ENCODE measurements at places on chromosomes 1 and 21. TPM values are rescaled to one million over a fixed set of nuclear protein-coding genes. Genes with fewer than 3 reads are reported as not detected.

DNA sequence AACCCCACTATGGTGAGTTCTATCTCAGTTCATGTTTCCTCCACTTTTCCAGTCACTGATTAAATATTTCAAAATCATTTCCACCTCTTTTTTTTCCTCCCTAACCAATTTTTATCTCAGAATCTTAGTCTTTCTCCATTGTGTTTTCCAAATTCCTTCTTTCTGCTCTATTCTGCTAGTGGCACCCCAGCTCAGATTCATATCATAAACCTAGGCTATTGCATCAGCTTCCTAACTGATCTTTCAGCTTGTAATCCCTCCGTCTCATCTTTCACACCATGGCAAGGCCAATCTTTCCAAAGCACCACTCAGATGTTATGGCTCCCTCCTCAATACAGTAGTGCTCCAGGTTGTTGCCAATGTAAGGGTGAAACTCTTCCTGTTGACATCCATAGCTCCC is 631.9 kb downstream of the PLPP3 start:
- no peaks in the 10 kb centered on the region for H3K4me1 ChIP-seq
- DNase-seq = no peak
- no peaks in the 10 kb centered on the region for H3K36me3 ChIP-seq
- no peak overlapping the region for H3K27ac ChIP-seq
- H3K4me3 ChIP-seq = no peak overlapping the region
- H3K27me3 ChIP-seq = no peaks in the 10 kb centered on the region

AMPD1 gene
- not detected for total RNA-seq

DNA sequence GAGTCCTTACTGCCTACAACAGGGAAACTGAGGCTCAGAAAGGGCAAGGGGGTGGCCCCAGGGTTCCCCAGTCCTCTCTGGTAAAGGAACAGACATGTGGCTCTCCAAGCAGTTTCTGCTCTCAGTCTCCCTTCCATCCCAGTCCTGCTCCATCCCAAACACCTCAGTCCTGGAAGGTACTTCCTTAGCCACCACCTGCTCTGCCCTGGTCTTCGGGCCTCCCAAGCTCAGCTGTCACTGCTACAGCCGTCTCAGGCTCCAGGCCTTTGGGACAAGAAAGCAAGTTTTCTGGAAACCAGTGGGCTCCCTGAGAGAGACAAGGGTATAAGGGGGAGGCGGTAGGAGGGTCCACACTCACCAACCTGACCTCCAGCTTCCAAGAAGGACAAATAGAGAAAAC is 23.1 kb upstream of the ADGRB2 start:
- no peak overlapping the region for H3K27ac ChIP-seq
- H3K4me1 ChIP-seq = no peaks in the 10 kb centered on the region
- no peaks in the 10 kb centered on the region for H3K27me3 ChIP-seq
- no peak for DNase-seq

MAEL gene
- not detected for total RNA-seq

DNA sequence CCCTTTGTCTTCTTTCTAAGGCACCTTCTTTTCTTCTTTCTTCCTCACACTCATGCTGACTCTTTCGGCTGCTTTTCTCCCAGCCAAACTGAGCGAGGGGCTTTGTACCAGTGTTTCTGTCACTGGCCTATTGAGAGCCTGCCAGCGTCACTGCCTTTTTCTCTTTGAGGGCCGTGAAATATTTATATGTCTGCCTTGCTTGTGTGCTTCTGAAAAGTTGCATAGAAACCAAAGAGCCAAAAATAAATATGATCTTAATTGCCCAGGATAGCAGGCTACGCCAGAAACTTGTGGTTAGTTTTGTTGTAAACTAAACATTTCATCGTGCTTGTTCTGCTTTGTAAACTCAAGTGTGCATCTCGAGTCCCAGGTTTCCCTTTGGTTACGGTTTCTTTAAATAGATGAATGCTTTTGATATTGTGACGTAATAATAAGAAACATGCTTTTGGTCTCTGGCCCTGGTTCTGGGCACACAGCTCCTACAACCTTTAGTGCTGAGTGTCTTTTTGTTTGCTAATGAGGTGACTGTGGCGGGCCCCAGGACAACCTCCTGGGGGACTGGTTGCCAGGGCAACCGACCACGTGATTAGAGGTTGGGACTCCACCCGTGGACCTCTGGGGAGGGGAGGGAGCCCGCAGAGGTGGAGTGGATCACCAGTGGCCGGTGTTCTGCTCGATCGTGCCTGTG is 10.8 kb downstream of the SLC37A1 start:
- no peaks in the 10 kb centered on the region for H3K27me3 ChIP-seq

LRRC71 gene
- total RNA-seq = not detected

DNA sequence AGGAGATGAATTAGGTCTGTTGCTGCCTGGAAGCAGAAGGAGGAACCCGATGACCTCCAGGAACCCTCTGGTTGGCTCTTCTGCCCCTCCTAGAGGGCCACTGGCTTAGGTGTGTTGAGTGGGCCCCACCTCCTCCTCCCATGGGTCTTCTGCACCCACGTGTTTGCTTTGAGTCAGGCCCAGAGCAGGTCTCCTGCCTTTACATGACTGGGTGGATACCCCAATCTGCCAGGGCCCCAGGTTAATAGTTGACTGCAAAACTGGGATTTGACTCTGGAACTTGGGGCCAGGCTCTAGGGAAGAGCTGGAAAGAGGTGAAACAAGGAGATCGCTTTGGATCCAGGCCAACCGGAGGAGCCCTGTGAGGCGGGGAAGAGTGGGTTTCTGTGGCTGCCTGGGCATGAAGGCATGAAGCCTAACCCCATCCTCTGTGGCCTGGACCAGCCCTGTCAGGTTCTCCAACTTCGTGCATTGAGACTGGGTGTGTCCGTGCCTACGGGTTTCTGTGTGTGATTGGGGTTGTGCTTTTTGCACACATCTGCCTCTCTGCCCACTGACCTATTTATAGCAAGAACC is 7.8 kb upstream of the LAD1 start:
- DNase-seq = no peak
- no peaks in the 10 kb centered on the region for H3K4me1 ChIP-seq
- H3K4me3 ChIP-seq = no peak overlapping the region
- no peak overlapping the region for H3K27ac ChIP-seq
- no peaks in the 10 kb centered on the region for H3K27me3 ChIP-seq
- no peaks in the 10 kb centered on the region for H3K36me3 ChIP-seq

- no peaks in the 10 kb centered on the region for H3K36me3 ChIP-seq
- DNase-seq = no peak
- H3K4me3 ChIP-seq = no peak overlapping the region
- peak overlapping the region; percentile 64 for H3K27ac ChIP-seq
- no peaks in the 10 kb centered on the region for H3K27me3 ChIP-seq
These were observed 11.5 kb downstream of the PLEKHA6 start for GRCh38 chr1:204348242-204348641.

DNA sequence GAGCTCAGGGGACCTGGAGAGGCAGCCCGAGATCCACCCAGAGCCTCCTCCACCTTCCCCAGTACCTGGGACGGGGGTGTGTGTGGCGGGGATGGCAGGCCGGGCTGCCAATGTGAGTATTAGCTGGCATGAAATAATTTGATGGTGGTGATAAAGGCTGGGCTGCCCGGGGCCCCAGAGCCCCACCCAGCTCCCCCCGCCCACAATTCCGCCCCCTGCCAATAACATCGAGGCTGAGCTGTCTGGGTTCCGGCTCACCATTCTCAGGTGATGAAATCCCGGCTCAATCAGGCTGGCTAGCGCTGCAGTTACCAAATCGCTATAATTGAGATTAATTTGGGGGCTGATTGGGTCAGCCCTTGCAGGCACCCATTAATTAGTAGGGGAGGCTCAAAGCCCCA is 103.8 kb upstream of the CASZ1 start:
- no peaks in the 10 kb centered on the region for H3K36me3 ChIP-seq
- no peak overlapping the region for H3K27ac ChIP-seq
- no peak for DNase-seq
- H3K4me3 ChIP-seq = no peak overlapping the region

- H3K4me3 ChIP-seq = peak overlapping the region; percentile 75
- H3K36me3 ChIP-seq = no peaks in the 10 kb centered on the region
- no peak for DNase-seq
- peak overlapping the region; percentile 92 for H3K27ac ChIP-seq
- H3K27me3 ChIP-seq = no peaks in the 10 kb centered on the region
These were observed 2.6 kb downstream of the AHDC1 start for GRCh38 chr1:27601321-27601770.

NPL gene
- 3.4 TPM for total RNA-seq

DNA sequence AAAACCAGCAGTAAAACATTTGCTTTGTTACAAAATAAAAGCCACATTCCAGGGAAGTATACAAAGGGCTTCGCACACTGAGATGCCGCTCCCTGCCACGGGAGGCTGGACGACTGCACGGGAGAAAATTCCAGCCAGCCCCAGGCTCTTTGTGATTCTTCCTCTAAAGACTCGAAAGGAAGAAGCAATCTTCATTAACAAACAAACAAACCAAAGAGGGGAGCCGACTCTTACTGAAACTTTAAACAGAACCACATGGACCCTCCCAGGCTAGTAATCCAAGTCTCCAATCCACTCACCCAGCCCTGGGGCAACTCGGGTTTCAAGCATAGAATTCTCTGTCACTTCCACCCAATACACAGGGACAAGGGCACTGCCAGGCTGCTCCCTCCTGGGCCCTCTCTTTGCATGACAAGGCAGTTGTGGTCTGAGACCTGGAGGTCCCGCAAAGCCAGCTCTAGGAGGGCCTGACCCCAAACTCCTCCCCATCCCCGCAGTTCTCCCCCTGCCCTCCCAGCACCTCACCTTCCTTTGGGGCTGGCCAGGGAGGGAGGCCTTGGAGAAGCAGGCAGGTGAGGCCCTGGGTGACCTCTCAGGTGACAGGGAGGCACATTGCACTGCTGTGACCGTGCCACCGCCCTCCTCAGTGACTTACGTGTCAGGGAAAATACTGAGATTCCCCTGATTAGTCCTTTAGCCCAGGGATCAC is 26.6 kb upstream of the COL18A1 start:
- peak; percentile 20 for DNase-seq
- no peak overlapping the region for H3K4me3 ChIP-seq
- H3K4me1 ChIP-seq = no peaks in the 10 kb centered on the region
- H3K27me3 ChIP-seq = no peaks in the 10 kb centered on the region

- no peaks in the 10 kb centered on the region for H3K36me3 ChIP-seq
- no peaks in the 10 kb centered on the region for H3K27me3 ChIP-seq
- DNase-seq = no peak
- no peak overlapping the region for H3K27ac ChIP-seq
- peaks cover 3% of the 10 kb centered on the region for H3K4me1 ChIP-seq
These were observed 31.7 kb upstream of the KHDRBS1 start for GRCh38 chr1:31981972-31982371.

UAP1 gene
- 108 TPM for total RNA-seq

DNA sequence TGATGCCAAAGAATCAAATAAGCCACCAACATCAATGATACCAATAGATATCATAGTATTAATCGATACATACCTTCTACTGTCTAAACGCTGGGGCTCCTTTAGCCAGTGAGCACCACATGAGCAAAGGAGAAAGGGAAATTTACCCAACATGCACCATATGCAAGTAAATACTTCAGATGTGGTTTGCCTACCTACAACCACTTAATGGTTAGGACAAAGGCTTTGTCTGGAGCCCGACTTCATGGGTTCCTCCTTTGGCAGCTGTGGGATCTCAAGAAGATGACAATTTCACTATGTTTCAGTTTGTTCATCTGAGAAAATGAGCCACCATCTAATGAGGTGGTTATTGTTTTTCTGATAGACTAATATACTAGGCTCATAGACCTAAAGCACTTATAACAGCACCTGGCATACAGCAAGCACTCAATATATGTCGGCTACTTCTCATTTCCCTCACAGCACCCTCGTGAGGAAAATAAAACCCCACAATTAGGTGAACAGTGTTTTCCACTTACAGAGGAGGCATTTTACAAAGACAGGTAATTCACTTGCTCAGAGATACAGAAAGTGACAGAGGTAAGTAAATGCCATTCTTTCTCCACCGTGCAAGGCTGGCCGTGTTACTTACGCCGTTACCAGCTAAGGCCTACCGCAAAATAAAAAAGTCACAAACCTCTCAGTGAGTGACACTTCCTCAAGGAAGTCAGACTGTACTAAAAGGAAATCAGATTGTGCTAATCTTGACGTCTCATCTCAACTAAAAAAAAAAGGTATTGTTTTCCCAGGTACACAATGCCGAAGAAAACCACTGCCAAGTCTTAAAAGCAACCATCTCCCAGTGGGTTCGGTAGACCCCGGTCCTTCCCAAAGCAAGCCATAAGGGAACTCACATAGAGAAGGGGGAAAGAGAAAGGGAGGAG is 1.6 kb downstream of the TTC13 start:
- H3K4me1 ChIP-seq = peaks cover 1% of the 10 kb centered on the region
- no peak overlapping the region for H3K4me3 ChIP-seq
- no peak overlapping the region for H3K27ac ChIP-seq
- no peak for DNase-seq

DNA sequence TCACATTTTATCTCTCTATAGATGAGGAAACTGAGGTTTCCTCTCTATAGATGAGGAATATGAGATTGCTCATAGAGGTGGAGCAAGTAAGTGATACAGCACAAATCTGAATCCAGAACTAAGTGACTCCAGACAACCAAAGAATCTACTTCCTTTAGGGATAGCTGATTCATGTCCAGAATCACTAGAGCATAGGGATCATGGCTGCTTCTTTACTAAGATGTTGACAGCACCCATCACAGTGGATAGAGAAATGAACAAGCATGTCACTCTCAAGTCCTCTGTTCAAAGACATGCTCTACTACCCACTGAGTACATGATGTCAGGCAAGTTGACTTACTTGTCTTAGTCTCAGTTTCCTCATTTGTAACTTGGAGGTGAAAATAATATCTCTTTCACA is 116.1 kb upstream of the SPATA6 start:
- no peak overlapping the region for H3K4me3 ChIP-seq
- no peaks in the 10 kb centered on the region for H3K36me3 ChIP-seq
- no peak overlapping the region for H3K27ac ChIP-seq
- DNase-seq = no peak
- no peaks in the 10 kb centered on the region for H3K4me1 ChIP-seq

CFAP45 gene
- total RNA-seq = 1.5 TPM

- no peak overlapping the region for H3K27ac ChIP-seq
- no peaks in the 10 kb centered on the region for H3K4me1 ChIP-seq
These were observed 43.5 kb upstream of the MROH9 start for GRCh38 chr1:170891872-170892271.

DIO1 gene
- not detected for total RNA-seq

Measured in ovary (tissue), 10 donors.